Stimulated activated naive CD8-positive, alpha-beta T cell treated with anti-CD3 and anti-CD28 coated beads, Interleukin-15, Interleukin-2, amounts not matched to agents 100 U/mL and 50 U/mL, for 24 hours (primary cell): ENCODE measurements at places on chromosomes 7 and 10.

DNA sequence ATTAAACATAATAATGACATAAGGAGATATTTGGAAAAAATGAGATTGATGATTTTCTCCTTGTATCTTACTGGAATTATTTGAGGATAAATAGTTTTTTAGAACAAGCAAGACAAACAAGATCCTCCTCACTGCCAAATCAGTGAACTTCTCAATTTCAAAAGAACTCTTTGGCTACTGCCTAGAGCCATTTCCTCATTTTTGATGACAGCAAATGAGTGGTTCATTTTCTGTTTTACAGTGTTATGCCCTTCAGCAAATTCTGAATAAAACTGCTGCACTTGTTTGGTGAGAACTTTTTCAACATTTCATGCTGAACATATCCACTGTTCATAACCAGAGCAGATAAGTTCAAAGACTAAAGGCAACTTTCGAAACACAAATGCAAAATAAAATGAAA is 42.5 kb upstream of the AHR start:
- no peak for DNase-seq

DNA sequence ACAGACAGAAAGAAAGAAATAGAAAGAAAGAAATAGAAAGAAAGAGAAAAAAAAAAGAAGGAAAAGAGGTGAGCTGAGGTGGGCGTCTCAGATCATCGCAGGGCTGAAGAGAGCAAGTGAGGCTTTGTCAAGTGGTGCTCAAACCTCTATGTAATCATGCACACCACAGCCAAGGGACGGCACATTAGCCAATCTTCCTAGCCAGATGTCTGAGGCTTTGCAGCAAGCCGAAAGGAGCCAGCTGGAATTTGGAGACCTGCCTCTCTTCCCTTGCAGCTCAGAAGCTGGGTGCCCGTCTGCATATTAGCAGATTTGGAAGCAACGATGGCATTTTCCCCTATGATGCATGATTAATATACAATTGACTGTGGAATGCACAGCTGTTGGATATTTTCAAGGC is 52.5 kb downstream of the ADRA2A start:
- no peak for DNase-seq

DNA sequence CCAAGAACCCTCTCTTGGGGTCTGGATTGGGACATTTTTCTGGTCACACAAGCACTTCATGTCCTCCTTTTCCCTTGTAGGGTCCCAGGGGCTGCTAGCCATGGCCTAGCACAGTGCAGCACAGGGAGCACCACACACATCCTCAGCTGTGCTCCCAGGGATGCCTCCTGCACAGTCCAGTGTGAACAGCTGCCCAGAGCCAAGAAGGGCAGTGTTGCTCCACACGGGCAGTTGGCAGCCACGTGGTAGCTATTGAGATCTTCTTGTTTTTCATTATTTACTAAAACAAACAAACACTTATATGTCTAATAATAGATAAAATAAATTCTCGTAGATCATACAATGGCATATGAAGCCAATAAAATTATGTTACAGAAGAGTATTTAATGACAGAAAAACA is 13.9 kb upstream of the LANCL2 start:
- DNase-seq, result no peak

GRCh38 chr10:119360181-119360921 is 153.0 kb downstream of the GRK5 start:
- DNase-seq, result peak; percentile 14

DNA sequence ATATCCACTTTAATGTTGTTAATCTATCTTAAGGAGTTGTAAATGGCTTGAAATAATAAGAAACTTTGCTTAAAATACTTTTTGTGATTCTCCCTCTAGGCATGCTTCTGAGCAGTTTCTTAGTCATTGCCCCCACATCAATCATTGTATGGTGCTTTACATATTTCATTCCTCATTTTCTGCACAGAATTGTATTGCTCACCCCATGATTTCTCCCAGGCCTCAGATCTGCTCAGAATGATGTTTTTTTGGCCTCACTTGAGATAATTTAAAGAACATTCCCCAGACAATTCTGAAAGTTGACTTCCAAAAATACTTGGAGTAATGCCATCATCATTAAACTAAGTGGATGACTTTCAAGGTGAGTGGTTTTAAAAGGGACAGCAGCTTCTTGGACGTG is 82.1 kb upstream of the PRPS1L1 start:
- no peak for DNase-seq

DNA sequence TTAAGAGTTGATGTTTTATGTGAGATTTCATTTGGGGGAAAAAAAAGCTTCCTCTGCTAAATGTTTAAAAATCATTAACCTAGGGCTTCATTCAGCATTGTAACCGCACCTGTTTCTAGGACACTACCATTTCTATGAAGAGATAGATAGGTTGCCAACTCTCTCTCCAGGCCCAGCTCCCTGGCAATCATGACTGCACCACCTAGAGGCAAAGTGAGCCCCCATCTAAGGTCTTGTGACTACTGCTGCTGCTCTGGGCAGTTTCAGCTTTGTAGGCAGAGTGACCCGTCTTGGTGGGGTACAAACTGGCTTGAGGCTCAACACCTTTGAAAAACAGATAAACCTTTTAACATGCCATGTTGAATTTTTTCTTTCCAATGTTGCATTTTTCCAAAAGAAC is 27.3 kb upstream of the MRC1 start:
- DNase-seq, result no peak

- no peak for DNase-seq
Measured at GRCh38 chr10:29688230-29688661, 53.5 kb upstream of the SVIL start.

GRCh38 chr10:66162560-66163143 is 763.2 kb upstream of the LRRTM3 start:
- no peak for DNase-seq
